ENCODE measurements at places on chromosomes 2 and 18. TPM values are rescaled to one million over a fixed set of nuclear protein-coding genes. Genes with fewer than 3 reads are reported as not detected.
A peak's percentile ranks its signal among the peaks of the same experiment; 100 is the strongest.

DNA sequence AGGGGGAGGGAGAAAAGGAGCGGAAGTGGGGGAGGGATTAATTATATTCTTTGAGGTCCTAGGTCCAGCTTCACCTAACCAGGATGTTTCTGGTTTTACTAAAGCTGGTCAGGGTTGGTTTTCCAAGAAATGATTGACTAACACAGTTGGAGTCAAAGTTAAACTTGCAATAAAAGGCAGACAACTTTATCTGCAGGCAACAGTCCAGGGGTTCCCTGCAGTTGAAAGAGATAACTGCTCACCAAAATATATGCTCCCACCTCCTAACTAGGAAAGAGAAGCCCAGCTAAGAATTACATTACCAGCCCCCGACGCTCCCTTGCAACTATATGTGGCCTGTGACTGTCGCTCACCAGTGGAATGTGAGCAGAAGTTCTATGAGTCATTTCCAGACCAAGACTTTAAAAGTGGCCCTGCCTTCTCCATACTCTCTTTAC, 140.0 kb upstream of the PKDCC start:
- peak; percentile 44 for DNase-seq

DNA sequence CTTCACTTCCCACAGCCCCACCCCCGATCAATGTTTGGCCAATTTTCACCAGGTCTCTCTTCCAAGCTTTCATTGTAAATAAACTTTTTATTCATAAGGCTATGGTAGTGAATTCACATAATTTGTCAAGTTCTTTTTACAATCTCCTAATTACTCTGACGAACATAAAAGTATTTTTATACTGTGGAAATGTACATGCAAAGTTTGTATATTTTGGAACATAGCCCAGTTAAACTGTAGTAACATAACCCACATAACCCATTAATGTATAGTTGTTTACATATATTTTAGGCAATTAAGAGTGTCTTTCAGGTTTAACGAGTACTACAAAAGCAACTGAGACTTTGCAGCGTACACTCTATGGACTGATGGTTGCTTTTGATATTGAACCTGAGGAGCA, 228.3 kb upstream of the ERBB4 start:
- no peak for DNase-seq

The BOK gene
- 39.7 TPM for polyA plus RNA-seq

DNA sequence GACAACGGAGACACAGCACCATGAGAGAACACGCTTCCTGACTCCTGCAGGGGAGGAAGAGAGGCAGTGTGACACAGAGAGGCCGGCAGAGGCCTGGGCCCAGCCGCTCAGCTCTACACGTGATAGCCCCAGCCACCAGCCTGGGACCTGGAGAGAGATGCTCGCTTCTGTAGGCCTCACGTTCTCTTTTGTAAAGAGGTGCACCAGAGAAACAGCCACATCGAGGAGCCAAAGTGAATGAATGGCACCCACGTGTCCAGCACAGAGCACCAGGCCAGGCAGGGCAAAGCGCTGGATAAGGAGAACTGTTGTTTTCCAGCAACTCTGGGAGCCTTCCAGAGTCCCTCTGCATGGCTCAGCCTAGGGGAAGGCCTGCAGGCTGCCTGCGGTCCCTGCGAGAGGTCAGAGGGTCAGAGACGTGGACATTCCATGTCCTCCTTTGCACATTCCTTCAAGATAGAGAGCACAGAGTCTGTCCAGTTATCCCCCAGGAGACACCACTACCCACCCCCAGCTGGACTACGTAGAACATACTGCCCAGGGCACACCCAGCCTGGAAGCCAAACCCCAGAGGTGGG, 14.2 kb downstream of the LIMS2 start:
- no peak for DNase-seq

GRCh38 chr2:54669677-54670484, 53.6 kb upstream of the EML6 start:
- peak; percentile 71 for DNase-seq

Data from hepatocyte (in vitro differentiated cells).